ENCODE measurements at places on chromosomes 7 and 10.

- DNase-seq, result no peak
Observed at GRCh38 chr7:93212881-93213280, 13.4 kb downstream of the HEPACAM2 start.

DNA sequence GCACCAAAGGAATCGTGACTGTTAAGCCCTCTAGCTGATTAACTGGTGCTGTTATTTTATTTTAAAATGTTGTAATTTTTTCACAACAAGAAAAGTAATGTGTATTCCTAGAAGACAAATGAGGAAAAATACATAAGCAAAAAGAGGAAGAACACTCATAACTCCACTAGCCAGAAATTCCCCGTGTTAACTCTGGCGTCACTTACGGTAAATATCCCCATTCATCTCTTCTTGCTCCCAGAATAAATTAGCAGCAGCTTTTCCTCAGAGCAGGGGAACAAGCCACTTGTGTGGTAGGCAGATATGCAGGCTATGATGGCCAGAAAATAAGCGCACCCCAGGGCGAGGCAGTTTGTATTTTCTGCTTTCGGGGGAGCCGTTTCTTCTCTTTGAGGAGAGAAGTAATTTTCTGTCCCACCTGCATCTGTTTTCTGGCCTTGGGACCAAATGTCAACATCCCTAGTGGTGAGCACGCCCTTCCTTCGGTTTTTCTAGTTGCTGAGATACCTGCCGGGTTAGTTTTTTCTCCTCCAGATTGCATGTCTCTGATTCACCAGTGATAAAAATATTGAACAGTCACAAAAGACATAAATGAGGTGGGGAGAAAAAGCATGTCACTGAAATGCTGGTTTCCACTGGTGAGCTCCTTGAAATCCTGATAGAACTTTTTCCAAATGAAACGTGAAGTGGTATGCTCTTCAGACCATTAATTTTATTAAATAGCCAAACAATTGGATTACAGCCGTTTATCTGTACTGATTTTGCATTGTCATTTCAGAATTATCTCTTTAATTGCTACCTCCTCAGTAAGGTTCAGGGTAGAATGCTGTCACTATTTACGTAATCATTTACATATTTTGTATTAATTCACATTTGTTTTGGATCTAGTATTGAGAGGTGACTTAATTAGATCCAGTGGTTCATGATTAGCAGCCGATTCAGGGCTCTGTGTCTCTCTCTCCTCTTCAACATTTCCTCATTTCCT lies 268.1 kb downstream of the CAMK1D start:
- DNase-seq, result no peak

DNA sequence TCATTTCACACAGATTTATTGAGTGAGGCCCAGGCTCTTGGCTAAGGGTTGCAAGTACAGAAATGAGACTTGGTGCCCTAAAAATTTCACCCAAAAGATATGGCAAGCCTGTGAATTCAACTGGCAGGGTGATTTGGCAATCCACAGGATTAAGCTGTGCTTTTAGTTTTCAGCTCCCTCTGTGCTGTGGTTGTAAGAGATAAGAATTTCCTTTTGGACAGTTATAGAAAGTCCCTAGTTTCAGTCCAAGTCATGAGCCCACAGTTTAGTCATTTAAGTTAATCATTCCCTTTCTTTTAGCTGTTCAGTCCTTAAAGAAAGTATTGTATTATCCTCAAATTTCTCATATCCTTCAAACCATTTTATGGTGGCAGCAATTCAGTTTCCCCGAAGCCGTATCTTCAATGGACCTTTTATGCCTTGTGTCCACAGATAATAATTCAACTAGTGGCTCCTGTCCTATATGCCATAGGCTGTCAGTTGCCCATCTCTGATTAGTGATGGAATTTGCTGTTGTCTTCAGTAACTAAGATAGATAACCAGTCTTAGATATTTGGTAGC lies 73.4 kb upstream of the NAMPT start:
- DNase-seq, result no peak

DNA sequence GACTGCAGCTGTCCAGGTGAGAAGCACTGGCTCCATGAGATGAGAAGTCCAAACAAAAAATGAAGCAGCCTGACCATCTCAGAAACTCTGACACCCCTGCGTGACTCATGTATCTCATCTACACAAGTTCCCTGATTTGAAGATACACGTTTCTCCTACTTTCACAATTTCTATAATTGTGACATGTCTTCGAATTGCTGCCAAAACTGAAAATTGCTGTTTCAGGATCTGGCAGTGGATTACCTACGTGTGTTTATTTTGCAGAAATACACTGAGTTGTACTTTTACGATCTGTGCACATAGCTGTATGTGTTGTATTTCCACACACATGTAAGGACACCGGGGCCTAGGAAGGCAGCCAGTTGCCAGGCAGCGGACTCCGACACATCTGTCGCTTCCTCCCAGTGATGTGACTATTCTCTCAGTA lies 53.2 kb downstream of the LARP4B start:
- DNase-seq, result no peak

- DNase-seq, result no peak
Observed at GRCh38 chr7:3949242-3949640, 648.2 kb downstream of the SDK1 start.

DNA sequence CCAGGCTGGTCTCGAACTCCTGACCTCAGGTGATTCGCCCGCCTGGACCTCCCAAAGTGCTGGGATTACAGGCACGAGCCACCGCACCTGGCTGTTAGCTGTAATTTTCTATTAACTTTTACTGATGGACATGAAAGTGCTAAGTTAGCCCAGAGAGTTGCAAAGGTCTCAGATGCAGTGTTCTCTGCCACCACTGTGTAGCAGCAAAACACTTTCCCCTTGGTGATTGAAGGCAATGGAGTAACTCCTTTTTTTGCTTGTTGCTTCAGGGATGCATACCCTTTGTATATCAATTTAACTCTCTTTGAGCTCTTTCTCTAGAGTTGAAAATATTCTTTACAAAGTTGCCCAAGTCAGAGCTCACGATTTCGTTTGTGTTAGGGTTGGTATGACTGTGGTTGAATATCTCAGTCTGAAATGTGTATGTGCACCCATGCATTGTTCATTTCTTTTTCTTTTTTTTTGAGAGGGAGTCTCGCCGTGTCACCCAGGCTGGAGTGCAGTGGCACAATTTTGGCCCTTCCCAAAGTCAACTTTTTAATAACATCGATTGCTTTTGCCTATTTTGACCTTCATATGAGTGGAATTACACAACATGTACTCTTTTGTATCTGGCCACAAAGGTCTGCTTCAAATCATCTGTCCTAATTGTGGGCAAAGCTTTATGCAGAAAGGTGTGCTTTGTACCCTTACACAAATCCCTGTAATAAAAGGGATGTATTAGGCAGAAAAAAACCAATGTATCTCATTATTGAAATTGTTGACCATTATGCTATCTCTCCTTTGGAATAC lies 52.6 kb downstream of the GTF2I start:
- DNase-seq, result no peak

- no peak for DNase-seq
Observed at GRCh38 chr10:130046591-130046990, 64.0 kb downstream of the C10orf143 start.

- DNase-seq, result no peak
Observed at GRCh38 chr7:111517549-111517951, 44.7 kb downstream of the IMMP2L start.

DNA sequence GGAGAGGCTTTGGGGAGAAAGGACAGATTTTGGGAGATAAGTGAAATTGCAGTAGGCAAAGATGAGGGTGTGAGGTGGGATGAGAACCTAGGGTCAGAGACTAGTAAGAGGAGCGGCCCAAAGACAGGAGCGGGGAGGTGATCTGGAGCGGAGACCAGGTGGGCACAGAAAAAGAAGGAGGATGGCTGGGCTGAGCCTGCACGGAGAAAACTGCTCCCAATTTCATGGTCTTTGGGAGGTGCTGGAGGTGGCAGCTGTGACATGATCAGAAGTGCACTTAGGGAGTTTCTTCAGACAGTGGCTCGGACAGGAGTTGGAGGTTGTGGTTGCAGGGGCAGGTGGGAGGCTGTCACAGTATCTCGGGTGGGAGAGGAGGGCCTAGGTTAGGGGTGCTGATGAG lies 232.8 kb downstream of the SKAP2 start:
- DNase-seq, result no peak

GRCh38 chr10:78657163-78657861 lies 411.5 kb upstream of the ZMIZ1 start:
- DNase-seq, result peak; percentile 78

DNA sequence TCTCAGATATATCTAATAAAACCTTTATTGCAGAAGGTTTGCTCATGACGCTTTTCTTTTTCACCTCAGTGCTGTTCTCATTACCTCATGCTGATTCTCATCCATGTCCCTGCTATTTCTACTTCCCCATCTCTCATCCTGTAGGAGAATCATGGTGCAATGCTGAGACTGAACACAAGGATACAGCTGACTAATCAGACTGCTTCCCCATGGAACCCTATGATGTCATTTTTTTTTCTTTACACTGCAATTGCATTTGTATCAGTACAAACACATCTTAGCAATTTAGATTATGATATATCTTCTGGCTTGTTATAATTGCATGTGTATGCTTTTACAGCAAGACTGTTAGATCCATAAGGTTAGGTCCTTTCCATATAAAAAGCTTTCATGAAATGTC lies 93.7 kb downstream of the SEMA3A start:
- DNase-seq, result peak; percentile 37

DNA sequence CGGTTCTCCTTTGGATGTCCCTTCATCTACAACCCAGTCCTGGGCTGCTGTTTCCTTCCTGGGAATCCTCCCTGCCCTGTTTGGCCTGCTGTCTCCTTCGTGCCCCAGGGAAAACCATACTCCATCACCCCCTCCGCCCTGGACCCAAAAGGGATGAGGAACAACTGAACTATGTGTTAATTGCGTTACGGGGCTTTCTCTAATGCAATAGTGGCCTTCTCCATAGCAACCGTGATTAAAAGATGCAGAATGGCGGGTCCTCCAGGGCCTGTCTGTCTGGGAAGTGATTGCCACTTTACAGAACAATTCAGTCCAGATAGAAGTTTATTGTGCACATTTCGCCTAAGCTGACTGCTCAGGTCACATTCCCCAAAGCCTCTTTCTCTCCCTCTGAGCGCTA lies 112.0 kb upstream of the FGFR2 start:
- DNase-seq, result no peak

GRCh38 chr10:58436071-58436470 lies 50.9 kb downstream of the TFAM start:
- no peak for DNase-seq

DNA sequence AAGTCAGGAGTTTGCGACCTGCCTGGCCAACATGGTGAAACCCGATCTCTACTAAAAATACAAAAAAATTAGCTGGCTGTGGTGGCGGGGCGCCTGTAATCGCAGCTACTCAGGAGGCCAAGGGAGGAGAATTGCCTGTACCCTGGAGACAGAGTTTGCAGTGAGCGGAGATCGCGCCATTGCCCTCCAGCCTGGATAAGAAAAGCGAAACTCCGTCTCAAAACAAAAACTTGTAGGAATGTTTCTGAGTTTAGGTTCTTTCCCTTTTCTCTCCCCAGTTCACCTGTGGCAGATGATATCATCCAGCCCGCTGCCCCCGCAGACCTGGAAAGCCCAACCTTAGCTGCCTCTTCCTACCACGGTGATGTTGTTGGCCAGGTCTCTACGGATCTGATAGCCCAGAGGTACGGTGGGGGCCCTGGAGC lies 138.8 kb upstream of the BTBD16 start:
- no peak for DNase-seq

GRCh38 chr7:70645876-70646351 lies 486.0 kb upstream of the GALNT17 start:
- no peak for DNase-seq

DNA sequence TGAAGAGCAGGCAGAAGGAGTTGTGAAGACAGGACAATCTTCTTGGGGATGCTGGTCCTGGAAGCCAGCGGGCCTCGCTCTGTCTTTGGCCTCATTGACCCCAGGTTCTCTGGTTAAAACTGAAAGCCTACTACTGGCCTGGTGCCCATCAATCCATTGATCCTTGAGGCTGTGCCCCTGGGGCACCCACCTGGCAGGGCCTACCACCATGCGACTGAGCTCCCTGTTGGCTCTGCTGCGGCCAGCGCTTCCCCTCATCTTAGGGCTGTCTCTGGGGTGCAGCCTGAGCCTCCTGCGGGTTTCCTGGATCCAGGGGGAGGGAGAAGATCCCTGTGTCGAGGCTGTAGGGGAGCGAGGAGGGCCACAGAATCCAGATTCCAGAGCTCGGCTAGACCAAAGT lies 1.5 kb downstream of the CHPF2 start:
- DNase-seq, result no peak

DNA sequence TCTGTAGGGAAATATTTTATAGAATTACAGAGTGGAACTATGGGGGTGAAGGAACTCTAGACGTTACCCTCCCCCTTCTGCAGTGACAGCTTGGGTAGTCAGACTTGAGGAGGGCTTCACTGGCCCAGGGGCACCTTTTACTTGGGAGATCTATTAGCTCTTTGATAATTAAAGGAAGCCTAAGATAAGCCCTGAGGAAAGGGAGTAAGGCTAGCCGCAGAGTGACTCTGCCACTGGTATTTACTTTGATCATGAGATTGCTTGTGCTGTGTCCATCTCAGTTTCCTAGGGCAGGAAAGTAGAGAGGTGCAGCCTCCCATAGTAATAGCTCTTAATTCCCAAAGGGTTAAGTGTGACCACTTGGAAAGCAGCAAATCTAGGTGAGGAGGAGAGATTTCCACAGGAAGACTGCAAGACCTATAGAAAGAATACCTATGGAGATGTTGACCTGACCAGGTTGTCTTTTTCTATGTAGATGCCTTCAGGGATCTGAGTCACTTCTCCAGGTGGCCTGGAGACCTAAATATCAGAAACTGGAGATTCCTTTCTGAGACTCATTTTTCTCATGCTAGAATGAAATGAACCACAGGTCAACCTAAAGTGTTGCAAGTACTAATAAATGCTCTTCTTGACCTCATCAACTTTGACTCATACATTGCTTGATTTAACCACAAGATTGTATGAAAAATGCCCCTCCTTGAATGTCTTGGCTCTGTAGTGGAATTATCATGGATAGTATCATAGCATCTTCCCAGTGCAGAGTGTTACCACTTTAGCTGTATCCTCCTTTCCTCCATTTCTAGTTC lies 447.3 kb upstream of the GHITM start:
- no peak for DNase-seq

- DNase-seq, result peak; percentile 42
Observed at GRCh38 chr10:113820507-113820906, 33.4 kb downstream of the DCLRE1A start.

DNA sequence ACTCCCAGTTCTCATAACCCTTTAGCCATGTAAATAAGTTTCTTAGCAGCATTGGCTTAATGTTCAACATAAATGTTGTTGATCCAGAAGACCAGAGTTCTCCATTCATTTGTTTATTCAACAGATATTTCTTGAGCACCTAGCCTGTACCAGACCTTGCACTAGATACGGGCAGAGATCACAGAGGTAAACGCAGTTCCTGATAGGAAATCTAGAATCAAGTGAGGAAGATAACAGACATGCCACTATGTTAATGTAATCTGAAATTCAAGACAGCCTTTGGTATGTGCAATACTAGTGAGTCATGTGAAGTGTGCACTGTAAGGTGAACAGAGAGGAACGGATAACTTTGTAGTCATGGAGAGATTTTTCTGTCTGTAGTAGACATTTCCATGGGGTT lies 3.0 kb downstream of the BUB3 start:
- DNase-seq, result no peak

- DNase-seq, result no peak
Observed at GRCh38 chr7:134533288-134533771, 6.0 kb downstream of the AKR1B10 start.

- no peak for DNase-seq
Observed at GRCh38 chr10:111273235-111273634, 196.4 kb downstream of the ADRA2A start.

GRCh38 chr10:120459185-120459584 lies 2.2 kb downstream of the PLPP4 start:
- DNase-seq, result no peak
